Prostate gland (tissue), 2 donors: ENCODE measurements at places on chromosomes 11 and 22.
A peak's percentile ranks its signal among the peaks of the same experiment; 100 is the strongest.

DNA sequence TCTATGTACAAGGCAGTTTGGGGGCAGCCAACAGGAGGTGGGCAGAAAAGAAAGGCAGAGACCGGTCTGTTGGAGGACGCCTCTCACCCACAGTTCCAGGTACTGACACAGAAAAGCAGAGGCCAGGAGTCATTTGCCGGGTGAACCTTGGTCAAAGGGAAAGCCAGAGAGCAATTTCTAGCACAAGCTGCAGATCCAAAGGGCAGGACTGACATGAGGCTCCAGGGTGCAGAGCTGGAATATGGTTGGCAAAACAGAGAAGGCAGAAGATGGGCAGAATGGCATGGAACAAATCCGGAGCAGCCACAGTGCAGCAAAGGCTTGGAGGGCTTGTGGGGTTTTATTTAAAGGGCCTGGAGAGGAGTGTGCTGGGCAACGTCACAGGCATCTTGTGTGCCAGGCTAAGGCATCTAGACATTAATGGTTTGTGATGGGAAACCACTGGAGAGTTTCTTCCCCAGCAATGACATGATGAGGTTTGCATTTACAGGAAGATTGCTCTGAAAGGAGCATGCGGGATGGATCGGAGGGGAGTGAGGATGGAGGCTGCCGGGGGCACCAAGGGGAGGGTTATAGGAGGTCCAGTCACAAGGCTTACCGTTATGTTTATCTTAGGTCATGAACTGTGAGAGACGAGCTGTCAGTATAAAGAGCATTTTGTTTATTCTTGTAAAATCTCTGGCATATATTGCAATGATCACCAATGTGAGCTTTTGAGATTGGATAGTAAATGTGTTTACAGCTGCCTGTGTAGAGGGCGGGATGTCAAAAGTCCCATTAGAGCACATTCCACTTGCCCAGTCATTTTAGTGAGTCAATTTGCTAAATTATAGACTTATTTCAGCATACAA is 5.7 kb upstream of the MMP20 start:
- no peak overlapping the region for H3K4me3 ChIP-seq
- H3K36me3 ChIP-seq, result no peaks in the 10 kb centered on the region
- H3K27me3 ChIP-seq, result no peaks in the 10 kb centered on the region
- no peak for DNase-seq

GRCh38 chr11:128467041-128467440 is 120.3 kb downstream of the ETS1 start:
- H3K36me3 ChIP-seq, result no peaks in the 10 kb centered on the region
- no peak for DNase-seq

DNA sequence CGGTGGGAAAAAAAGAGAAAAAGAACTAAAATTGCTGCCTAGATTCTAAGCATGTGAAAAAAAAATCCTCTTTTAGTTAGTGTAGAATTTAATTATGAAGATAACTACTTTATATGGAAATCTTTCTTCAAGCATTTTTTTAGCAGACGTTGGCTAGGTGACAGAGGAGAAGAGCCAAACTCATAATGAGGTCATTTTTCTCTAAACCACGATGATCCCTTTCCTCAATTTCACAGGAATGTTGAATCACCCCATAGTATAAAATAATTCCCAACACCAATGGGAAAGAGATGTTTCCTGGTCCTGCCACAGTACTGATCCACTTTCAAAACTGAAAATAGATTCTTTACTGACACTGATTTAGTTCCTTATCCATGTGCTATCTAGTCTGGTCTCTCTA is 319.8 kb downstream of the DLG2 start:
- H3K4me1 ChIP-seq, result no peaks in the 10 kb centered on the region
- no peak for DNase-seq
- no peak overlapping the region for H3K4me3 ChIP-seq
- no peak overlapping the region for H3K27ac ChIP-seq
- no peaks in the 10 kb centered on the region for H3K27me3 ChIP-seq
- no peaks in the 10 kb centered on the region for H3K36me3 ChIP-seq

DNA sequence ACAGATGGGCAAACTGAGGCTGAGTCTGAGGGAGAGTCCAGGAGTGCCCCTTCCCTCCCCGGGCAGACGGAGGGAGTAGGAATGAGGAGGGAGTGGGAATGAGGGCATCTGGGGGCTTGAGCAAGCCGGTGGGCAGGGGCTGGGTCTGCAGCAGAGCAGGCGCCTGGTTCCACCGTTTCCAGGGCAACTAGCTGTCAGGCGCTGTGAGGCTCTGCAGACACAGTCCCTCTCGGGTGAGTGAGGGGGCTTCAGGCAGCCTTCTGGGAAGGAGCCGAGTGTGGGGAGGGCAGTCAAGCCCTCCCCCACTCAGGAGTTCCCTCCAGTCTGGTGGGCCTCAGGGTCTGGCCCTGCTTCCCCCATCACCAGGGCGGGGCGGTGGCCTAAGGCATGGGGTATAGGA is 19.0 kb downstream of the TMEM258 start:
- H3K27me3 ChIP-seq, result no peaks in the 10 kb centered on the region
- H3K4me1 ChIP-seq, result no peaks in the 10 kb centered on the region
- no peaks in the 10 kb centered on the region for H3K36me3 ChIP-seq
- no peak for DNase-seq

- no peaks in the 10 kb centered on the region for H3K36me3 ChIP-seq
- H3K27me3 ChIP-seq, result no peaks in the 10 kb centered on the region
- H3K27ac ChIP-seq, result no peak overlapping the region
- H3K4me1 ChIP-seq, result no peaks in the 10 kb centered on the region
Observed at GRCh38 chr11:122317305-122317704, 201.3 kb upstream of the BLID start.

DNA sequence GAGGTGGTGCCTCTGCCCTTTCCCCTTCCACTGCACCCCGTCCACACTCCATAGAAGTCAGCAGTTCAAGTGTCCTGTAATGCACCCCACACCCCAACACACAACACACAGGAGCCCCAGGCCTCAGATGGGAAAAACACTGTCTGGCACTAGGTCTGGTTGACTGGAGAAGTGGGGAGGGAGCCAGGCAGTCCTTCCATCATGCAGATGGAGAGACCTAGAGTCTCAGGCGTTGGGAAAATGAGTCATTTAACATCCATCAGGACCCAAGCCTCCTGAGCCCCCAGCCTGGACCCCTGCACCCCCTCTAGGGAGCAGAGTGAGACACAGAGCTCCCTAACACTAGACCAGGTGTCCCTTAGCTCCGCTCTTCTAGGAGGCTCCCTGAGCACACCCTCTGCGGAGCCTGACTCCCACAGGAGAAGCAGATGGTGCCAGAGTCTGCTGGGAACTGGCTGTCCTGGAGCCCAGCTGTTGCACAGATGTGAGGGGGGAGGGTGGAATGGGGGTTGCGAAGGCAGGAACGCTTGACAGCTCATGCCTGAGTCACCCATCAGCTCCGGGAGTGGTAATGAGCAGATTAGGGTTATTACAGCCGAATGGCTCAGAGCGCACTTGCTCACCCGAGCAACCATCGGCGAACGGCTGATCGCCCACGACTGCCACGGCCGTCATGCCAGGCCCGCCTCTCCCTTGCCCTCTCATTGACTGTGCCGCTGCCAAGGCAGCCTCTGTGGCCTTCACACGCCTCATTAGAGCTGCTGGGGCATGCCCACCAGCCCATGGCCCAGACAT is 22.1 kb upstream of the SYT7 start:
- H3K4me3 ChIP-seq, result no peak overlapping the region
- no peaks in the 10 kb centered on the region for H3K36me3 ChIP-seq
- DNase-seq, result no peak
- peak overlapping the region; percentile 98 for H3K27ac ChIP-seq
- no peaks in the 10 kb centered on the region for H3K27me3 ChIP-seq

GRCh38 chr11:96189351-96189750 is 153.6 kb downstream of the MAML2 start:
- H3K27me3 ChIP-seq, result no peaks in the 10 kb centered on the region
- H3K27ac ChIP-seq, result no peak overlapping the region
- H3K36me3 ChIP-seq, result no peaks in the 10 kb centered on the region
- no peak for DNase-seq
- no peak overlapping the region for H3K4me3 ChIP-seq
- no peaks in the 10 kb centered on the region for H3K4me1 ChIP-seq

DNA sequence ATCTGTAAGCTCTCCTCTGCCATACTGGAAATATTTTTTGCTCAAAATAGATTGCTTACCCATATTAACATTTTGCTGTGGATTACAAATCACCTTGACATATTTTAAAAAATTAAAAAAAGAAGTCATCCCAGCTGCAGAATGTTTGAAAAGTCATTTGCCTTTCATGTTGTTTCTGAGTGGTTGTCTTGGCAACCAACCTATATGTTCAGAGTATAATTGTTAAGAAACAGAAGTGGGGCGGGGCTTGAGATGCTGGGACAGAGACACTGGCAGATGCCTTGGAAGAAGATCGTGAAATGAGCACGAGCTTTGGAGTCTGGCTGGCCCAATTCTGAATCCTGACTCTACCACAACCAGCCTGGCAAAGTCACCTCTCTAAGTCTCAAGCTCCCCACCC is 348.2 kb downstream of the LARGE1 start:
- H3K36me3 ChIP-seq, result no peaks in the 10 kb centered on the region
- DNase-seq, result no peak
- H3K27me3 ChIP-seq, result no peaks in the 10 kb centered on the region
- H3K4me3 ChIP-seq, result no peak overlapping the region
- H3K27ac ChIP-seq, result no peak overlapping the region

- H3K4me1 ChIP-seq, result no peaks in the 10 kb centered on the region
- H3K27me3 ChIP-seq, result no peaks in the 10 kb centered on the region
- H3K27ac ChIP-seq, result no peak overlapping the region
- DNase-seq, result no peak
- H3K36me3 ChIP-seq, result no peaks in the 10 kb centered on the region
Observed at GRCh38 chr22:31764785-31765184, 11.0 kb downstream of the DEPDC5 start.

DNA sequence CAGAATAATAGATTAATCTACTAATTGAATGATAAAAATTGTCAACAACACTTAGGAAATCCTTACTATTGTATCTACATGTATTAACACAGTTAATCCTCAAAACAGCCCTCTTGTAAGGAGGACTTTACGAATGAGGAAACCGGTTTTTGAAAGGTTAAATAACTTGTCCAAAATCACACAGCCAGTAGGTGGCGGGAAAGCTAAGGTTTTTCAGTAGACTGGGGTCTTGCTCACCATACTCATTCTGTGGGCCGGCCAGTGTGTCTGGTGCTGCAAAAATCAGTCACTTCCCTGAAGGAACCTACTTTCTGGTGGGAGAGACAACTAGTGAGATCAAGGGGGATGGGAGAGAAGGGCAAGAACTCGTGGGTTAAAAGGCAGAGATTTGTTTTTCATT is 3.8 kb downstream of the DCPS start:
- DNase-seq, result no peak
- no peaks in the 10 kb centered on the region for H3K27me3 ChIP-seq
- no peak overlapping the region for H3K27ac ChIP-seq

- peak; percentile 69 for DNase-seq
- peaks cover 16% of the 10 kb centered on the region for H3K4me1 ChIP-seq
- peak overlapping the region; percentile 43 for H3K27ac ChIP-seq
Observed at GRCh38 chr11:129457321-129457720, 81.7 kb downstream of the BARX2 start.

GRCh38 chr22:49886346-49887063 is 31.7 kb downstream of the ALG12 start:
- no peaks in the 10 kb centered on the region for H3K4me1 ChIP-seq
- no peaks in the 10 kb centered on the region for H3K36me3 ChIP-seq
- H3K4me3 ChIP-seq, result no peak overlapping the region
- no peak overlapping the region for H3K27ac ChIP-seq
- no peaks in the 10 kb centered on the region for H3K27me3 ChIP-seq

GRCh38 chr11:6232899-6233298 is 1.5 kb downstream of the FHIP1B start:
- no peaks in the 10 kb centered on the region for H3K36me3 ChIP-seq
- H3K27me3 ChIP-seq, result no peaks in the 10 kb centered on the region
- H3K4me3 ChIP-seq, result no peak overlapping the region
- no peak for DNase-seq
- H3K27ac ChIP-seq, result no peak overlapping the region

DNA sequence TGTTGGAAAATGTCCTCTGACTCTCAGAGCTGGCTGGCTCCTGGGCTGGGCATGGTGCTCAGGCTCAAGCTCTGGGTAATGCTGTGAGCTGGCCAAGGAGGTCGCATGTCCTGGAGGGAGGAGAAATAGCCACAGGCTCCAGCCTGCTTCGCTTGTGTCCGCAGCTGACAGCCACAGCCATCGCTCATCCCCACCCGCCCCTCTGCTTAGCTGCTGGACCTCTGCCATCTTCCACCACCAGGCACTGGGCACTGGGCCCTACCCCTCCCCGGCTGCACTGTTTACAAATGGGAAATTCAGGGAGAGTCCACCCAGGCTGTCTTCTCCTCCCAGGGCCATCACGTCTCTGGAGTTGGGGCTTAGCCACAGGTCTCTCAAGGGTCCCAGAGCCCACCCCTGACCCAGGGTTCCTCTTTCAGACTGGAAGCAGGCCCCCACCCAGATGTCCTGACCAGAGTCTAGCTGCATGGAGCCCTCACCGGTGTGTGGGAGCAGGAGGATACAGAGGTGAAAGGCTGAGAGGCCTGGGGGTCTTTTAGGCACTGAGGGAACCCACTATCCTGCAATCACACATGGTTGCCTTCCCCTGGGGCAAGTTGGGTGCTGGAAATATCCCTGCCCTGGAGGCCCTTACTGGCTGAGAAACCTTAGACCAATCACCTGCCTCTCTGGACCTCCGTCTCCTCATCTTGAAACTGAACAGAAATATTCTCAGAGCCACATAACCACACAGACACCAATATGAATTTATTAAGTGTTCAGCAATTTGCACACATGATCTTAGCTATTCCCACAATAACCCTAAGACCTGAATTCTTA is 62.7 kb downstream of the CD82 start:
- no peaks in the 10 kb centered on the region for H3K4me1 ChIP-seq
- no peaks in the 10 kb centered on the region for H3K27me3 ChIP-seq
- peak; percentile 47 for DNase-seq
- H3K4me3 ChIP-seq, result no peak overlapping the region
- no peak overlapping the region for H3K27ac ChIP-seq
- H3K36me3 ChIP-seq, result no peaks in the 10 kb centered on the region

DNA sequence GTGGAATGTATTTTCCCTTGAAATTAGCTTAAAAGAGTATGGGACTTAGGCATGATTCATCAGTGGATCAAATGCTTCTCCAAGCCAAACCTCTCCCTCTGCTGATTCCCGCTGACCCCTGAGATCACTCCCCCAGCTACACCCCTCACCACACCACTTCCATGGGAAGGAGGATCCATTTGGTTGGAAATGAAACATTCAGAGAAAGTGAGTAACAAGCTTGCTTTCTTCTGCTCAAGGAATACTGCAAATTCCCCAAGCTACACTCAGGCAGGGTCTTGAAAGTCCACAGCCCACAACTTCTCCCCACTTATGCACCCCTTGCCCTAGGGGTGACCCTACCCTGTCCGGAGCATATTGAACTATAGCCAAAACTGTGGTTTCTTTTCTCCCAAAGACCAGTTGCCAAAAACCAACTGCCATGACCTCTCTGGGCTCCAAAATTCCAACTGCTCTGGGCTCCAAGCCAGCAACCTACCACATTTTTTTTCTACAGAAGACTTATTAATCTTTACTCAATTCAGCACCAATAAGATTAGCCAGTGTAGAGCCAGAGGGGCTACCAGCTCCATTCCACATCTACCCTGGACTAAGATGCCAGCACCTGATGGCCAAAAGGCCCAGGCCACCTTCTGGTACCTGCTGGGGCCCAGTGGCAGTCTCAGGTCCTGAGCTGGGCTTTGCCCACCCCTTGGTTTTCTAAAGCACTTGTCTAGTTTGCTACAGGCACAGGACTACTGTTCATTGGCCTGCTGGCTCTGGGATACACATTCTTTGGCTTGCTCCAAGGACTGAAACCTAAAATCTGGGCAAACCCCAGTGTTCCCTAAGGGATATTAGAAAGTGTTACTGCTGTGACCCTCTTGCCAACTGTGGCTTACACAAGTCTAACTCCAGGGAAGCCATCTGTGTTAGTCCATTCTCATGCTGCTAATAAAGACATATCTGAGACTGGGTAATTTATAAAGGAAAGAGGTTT is 101.1 kb downstream of the MICAL3 start:
- no peaks in the 10 kb centered on the region for H3K27me3 ChIP-seq
